ENCODE measurements at places on chromosomes 1 and 21.

GRCh38 chr1:197776351-197777105 lies 1.2 kb upstream of the DENND1B start:
- peak; percentile 67 for DNase-seq

- DNase-seq, result no peak
Measured at GRCh38 chr1:18536915-18537314, 56.2 kb downstream of the KLHDC7A start.

DNA sequence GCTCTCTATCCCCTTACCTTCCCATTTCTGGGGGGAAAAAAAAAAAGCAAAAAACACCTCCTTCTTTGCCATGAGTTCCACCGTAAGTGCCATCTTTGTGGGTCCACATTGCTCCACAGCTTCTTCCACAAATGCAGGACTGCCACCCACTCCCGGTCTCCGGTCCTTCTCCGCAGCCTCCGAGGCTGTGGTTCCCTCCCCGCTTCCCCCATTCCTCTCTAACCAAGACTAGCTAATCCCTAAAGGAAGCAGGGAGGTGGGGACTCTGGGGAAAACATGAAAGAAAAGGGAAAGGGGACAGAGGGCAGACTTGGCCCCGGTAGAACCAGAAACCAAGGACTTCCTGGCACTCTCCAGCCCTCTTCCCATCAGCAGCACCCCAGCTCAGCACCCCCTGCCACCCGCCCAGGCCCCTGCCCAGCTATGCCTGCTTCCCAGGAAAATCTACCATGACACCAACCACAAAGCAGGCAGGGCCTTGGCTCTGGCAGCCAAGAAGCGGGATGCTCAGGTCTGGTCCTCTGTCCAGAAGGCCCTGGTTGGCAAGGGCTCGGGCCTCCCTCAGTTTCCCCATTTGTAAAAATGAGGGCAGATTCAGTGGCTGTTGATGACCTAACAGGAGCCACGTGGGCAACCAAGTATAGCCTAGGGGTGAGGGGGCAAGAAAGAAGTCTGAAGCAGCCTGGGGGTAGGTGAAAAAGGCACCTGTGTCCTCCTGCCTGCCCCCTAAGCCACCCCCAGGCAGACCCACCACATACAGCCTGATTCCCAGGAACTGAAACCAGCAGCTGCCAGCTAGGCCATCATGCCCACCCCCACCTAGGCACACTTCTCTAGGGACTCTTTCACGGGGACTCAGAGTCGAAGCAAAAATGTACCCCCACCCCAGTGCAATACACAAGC lies 2.5 kb downstream of the EPHA2 start:
- DNase-seq, result no peak

- no peak for DNase-seq
Measured at GRCh38 chr1:8460132-8460544, 142.2 kb downstream of the SLC45A1 start.

GRCh38 chr1:239483391-239483790 lies 97.0 kb downstream of the CHRM3 start:
- no peak for DNase-seq

- DNase-seq, result no peak
Measured at GRCh38 chr1:227924168-227924832, 23.4 kb downstream of the WNT9A start.

GRCh38 chr1:27135541-27136235 lies 19.2 kb downstream of the SLC9A1 start:
- DNase-seq, result no peak

DNA sequence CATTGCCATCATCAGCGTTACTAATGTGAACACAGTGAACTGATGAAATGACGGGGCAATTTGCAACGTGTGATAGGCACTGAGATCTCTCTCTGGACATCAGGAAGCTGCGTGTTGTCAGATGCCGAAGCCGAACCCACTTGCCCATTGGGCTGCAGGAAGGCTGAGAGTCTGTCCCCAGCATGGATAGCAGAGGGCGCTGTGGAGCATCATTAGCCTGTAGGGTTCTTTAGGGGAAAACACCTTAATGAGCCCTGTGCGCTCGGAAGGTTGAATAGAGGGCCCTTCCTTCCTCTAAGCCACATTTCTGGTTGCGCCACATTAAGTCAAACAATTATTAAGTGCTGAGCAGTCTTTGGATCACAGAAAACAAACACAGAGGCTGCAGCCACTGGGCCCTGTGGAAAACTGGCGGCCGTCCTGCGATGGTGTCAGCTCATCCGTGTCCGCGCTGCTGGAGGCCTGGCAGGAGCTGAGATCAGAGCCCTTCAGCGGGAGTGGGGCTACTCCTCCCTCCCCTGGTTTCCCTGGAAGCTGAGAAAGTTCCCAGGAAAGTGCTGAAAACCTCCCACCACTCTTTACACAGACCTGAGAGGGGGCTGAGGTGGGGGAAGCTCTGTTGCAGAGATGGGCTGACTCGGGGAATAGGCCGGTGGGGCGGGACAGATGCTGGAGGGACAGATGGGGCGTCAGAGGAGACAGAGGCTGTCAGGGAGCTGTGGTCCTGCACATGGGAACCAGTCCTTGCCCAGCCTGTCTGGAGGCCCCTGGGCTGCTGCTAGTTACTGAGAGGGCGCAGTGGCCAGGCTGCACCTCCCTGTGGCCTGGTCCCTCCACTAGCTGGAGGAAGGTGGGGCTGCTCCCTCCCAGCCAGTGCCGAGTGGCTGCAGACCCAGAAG lies 12.7 kb downstream of the TFF2 start:
- peak; percentile 71 for DNase-seq

DNA sequence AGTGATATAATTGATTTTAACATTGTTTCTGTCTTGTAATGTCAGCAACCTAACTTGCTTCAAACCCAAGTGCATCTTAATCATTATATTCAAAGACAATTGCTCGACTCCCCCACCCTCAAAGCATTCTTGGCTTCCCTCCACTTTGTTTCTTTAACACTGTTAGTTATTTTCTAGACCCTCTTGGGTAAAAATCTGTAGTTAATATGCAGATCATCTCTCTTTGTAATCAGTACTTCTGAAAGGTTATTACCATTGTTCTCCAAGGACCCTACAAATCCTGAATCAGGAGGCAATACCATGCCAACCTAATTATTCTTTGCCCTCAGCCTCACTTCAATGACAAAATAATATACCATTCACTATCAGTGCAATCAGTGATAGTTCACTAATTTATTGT lies 1075.7 kb downstream of the AMY1C start:
- no peak for DNase-seq

- no peak for DNase-seq
Measured at GRCh38 chr1:187203257-187203656, 374.5 kb downstream of the PLA2G4A start.

- DNase-seq, result no peak
Measured at GRCh38 chr1:226133504-226134123, 52.9 kb downstream of the ACBD3 start.

DNA sequence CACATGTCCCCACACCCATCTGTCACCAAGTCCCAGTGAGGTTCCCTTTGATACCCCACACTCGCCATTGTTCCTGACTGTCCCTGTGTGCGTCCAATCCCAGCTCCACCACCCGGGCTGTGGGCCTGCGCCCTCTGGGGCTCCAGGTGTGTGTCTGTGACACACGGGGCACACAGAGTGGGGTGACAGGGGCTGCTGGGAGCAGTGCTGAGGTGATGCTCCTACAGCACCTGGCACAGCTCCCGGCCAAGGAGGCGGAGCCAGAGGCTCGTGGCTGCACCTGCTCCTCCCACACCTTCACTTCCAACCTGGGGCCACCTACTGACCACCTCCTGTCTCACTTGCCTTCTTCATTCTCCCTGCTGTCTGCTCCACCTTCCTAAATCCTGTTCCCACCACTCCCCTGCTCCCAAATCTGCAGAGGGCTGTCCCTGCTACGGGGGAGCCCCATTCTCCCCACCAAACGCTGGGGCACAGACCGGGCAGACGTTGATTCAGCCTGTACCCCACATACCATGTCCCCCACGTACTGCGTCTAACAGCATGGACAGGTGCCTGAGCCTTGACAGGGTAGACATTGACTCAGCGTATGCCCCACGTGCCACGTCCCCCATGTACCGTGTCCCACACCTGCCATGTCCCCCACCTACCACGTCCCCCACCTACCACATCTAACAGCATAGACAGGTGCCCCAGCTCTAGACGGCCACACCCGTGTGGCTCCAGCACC lies 16.4 kb downstream of the WDR4 start:
- DNase-seq, result no peak

GRCh38 chr1:6982860-6983259 lies 197.6 kb downstream of the CAMTA1 start:
- no peak for DNase-seq

GRCh38 chr1:53551428-53551995 lies 92.3 kb downstream of the DMRTB1 start:
- DNase-seq, result no peak

DNA sequence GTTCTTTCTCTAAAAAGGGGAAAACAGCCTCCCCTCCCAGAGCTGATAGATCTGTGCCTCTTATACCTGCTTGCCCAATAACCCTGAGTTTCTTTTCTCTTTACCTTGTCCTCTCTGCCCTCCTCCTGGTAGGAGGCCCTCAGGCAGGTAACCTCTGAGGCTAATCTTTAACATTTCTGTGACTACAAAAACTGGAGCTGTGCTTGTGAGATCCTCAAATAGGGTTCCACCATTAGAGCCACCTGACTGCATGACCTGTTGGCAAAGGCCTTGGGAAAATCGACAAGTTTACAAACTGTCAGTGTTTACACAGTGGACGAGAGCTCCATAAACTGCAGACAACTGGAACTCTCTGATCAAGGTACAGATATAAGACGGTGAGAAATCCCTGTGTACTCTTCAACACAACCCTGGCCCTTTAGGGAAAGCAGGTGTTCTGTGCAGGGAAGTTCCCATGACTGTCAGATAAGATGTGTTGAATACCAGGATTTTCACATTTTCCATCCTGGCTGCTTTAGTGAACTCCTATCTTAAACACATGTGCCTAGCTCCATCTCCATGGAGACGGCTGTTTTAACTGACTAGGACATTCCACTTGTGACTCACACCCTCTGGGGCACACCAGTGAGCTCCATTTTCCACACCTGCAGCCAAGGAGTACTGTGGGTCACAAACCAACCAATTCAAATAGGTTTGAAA lies 38.3 kb downstream of the ECE1 start:
- DNase-seq, result no peak

DNA sequence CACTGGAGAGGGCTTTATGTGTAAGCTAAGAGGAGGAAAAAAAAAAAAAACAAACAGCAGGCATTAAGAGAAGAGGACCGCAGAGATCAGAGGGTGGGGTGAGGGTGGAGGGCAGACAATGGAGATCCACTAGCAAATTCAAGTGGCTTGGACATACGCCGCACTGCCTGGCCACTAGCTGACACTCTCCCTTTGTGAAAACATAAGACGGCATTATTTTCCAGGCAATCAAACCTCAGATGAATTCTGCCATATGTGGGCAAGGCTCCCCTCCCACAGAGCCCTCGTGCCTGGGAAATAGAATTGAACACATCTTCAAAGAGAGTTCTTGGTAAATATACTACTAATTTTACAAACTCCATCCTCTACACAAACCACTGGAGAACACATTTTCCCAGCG lies 53.6 kb downstream of the ERG start:
- DNase-seq, result no peak

GRCh38 chr1:115088115-115088778 lies 1.1 kb downstream of the TSPAN2 start:
- no peak for DNase-seq

- DNase-seq, result no peak
Measured at GRCh38 chr1:98480271-98480670, 181.2 kb upstream of the SNX7 start.

DNA sequence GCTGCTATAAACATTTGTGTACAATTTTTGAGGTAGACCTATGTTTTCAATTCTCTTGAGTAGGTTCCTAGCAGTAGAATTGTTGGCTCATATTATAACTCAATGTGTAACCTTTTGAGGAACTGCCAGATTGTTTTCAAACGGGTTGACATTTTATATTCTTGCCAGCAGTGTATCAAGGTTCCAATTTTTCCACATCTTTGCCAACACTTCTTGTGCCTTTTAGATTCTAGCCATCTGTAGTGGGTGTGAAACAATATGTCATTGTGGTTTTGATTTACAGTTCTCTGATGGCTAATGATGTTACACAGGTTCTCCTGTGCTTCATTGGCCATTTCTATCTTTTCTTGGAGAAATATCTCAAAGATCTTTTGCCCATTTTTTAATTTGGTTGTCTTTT lies 36.4 kb downstream of the MAP3K7CL start:
- no peak for DNase-seq

DNA sequence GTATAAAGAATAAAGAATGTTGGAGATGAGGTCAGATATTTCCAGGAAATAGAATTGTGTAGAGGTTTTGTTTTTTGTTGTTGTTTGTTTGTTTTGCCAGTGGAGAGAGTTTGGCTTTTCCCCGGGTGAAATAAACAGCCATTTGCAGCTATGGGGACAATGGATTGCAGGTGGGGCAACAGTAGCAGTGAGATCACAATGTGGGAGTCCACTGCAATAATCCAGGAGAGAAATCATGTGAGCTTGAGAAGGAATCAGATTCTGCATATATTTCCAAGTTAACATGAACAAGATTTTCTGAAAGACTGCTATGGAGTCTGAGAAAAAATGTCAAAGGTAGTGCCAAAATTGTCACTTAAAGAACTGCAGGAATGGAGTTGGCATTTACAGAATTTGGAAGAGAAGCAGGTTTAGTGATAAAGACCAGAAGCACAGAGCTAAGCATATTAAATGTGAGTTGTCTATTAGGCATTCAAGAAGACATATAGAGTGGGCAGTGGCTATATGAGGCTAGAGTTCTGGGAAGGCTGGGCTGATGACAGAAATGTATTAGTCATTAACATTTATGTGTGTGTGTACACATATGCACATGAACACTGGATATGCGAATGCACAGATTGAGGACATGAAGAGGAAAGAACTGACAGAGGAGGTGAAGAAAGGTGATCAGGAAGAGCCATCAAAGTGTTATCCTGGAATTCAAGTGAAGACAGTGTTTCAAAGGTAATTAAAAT lies 729.6 kb upstream of the PTBP2 start:
- no peak for DNase-seq

GRCh38 chr1:21491488-21492355 lies 17.5 kb upstream of the ALPL start:
- DNase-seq, result no peak

DNA sequence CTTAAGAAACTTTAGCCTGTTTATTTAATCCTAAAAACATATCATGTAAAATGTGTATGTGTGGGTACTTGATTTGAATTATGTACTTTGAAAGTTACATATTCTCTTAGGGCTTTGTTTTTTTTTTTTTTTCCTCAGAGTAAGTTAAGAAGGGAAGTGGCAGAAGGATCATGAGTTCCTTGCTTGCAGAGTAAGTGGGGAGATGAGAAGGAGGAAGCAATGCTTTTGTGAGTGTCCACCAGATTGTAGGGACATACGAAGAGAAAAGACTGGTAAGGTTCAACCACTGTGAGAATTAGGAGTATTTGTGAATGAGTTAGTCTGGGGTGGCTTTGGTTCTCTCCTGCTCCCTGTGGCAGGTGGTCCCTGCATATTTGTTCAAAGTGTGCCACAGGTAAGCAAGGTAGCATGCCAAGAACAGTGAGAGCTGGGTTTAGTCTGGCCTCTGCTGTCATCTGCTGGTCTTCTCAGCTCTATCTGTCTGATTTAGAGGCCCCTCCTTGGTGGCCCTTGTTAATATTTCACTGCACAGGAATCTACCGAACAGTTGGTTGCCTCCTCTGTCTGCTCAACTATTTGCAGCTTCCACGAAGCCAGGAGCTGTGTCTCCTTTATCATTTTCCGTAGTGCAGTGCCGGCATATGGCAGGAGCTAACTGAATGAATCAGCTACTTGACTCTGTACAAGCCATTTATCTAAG lies 9.5 kb downstream of the DNM3 start:
- DNase-seq, result peak; percentile 19
